ENCODE measurements at places on chromosomes 11 and 22.

DNA sequence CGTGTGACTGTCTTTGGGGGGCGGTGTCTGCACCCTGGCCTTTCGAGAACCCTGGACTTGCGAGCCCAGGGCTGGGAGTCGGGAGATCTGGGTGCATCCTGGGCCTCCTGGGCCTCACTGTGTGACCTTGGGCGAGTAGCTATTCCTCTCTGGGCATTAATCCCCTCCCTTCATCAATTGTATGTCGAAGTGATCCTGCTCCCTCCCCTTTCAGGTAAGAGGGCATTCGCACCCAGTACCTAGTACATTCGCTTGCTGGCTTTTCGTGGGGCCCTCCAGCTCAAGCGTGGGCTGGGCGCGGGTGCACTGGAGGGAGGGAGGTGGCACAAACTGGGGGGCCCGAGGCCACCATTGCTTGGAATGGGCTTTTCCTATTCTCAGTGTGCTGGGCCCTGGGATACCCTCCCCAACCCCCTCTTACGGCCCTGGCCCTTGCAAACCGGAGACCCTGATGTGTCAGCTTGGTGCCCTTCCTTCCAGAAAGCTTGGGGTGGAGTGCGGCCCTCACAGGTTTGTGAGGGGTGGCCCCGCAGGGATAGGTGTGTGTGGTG lies 530 bp downstream of the USP35 start:
- DNase-seq: peak; percentile 8

GRCh38 chr11:65645710-65646109 lies 7.8 kb downstream of the SIPA1 start:
- no peak for DNase-seq

- peak; percentile 1 for DNase-seq
Observed at GRCh38 chr11:129048911-129049310, 106.2 kb upstream of the TP53AIP1 start.

DNA sequence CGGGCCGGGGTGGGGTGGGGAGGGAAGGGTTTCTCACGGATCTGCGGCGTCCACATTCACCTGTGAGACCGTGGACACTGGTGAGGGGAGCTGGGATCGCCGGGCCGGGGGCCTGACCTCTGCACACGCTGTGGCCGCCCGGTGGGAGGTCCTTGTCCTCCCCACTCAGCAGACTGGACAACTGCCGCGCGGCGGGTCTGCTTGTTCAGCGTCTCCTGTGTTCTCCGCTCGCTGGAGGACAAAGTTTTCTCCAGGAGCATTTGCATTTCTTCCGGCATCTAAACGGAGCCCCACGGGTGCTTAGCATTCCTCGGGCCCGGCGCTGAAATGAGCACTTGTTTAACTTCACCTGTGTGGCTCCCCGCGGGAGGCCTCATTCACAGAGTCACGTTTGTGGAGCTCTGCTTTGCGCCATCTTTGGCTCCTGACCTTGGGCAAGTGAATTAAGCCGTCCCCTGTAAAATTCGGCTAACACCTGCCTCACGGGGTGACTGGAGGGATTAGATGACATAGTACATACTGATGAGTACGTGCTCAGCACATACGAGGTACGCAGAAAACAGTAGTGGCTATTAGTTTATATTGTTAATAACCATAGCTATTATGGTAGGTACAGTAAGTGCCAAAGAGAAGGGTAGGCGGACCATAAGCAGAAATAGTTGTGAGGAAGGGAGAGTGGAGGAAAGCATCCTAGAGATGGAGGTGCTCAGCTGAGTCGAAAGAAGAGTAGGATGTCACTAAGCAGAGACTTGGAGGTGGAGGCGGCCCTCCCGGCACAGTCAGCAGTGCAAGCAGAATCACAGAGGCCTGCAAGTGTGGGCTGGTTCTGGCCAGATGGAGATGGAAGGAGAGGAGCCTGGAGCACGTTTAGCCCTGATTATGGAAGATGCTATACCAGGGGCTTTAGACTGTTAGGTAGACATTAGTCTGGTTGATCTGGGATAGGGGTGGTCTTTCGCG lies 885 bp downstream of the TRMU start:
- no peak for DNase-seq

DNA sequence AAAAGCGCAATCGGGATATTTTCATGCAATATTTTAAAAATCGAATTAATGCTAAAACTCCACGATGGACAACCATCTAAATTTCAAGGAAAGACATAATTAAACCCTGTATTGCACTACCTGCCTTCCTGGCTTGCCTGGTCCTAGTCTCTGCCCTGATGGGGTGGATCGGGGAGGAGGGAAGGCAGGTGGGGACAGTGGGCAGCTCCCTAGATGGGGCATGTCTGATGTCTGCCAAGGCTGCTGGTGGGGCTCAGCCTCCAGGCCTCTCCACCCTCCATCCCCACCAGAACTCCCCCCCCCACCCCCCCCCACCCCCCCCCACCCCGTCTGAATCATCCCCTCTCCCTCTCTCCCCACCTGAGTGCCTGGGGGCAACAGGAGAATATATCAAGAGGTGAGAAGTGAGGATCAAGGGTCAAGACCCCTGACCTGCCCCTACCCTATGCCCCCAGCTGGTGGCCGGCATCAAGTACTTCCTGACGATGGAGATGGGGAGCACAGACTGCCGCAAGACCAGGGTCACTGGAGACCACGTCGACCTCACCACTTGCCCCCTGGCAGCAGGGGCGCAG lies 650 bp downstream of the CST6 start:
- DNase-seq: no peak

DNA sequence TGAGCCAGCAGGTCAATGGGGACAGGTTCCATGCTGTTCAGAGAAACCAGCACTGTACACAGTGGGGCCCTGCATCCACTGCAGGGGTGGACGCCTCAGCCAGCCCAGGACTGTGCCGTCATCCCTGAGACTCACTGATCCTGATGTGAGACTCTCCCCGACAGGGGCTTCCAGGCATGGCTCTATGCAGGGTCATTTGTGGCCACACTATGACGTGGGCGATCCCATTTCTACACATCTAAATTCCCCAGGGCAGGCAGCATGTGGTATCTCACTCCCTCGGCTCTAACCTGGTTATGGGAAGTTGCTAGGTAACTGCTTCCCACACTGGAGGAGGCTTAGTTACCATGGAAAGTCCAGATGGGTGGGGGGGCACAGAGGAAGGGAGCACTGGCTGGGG lies 14.2 kb upstream of the FAM83F start:
- DNase-seq: no peak

GRCh38 chr11:45060707-45061106 lies 85.7 kb upstream of the PRDM11 start:
- DNase-seq: no peak

DNA sequence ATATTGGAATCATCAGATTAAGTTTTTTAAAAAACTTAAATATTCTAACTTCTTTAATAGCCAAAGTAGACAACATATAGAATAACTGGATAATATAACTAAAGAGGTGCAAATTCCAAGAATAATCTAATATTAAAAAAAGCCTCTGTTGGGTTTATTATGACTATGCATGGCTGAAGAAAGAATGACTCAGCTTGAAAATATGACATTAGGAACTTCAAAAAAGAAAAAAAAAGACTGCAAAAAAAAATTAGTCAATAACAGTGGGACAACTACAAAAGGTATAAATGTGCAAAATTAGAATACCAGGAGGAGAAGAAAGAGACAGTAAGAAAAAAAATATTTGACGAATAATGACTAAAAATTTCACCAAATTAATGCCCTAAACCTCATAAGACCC lies 1178.0 kb downstream of the JRKL start:
- DNase-seq: no peak

DNA sequence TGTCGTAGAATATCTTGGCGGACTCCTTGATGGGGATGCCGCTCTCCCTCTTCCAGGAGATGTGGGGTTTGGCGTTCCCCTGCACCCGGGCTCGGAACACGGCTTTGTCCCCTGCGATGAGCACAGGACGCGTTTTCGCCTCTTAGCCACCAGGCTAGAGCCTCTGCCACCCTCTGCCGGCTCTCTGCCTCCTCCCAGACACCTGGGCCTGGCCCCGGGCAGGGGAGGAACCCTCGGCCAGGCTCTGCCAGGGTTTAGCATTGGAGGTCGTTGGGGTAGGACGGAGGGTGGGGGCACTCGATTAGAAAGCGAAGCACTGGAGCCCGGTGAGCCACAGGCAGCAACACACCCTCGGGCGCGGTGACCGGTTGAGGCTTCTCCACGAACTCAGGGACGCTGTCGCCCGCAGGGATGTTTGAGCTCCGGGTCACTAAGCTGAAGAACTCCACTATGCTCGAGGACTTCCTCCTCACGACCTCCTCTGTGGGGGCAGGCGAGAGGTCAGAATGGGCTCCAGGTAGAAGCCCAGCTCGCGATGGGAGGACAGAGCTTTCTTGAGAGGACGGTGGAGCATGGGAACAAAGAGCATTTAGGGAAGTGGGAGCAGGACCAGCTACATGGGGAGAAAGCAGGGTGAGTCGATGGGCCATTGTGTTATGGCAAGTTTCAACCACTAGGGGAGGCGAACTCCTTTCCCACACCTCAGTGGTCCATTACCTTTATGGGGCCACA lies 4.3 kb downstream of the IGSF22 start:
- peak; percentile 28 for DNase-seq

DNA sequence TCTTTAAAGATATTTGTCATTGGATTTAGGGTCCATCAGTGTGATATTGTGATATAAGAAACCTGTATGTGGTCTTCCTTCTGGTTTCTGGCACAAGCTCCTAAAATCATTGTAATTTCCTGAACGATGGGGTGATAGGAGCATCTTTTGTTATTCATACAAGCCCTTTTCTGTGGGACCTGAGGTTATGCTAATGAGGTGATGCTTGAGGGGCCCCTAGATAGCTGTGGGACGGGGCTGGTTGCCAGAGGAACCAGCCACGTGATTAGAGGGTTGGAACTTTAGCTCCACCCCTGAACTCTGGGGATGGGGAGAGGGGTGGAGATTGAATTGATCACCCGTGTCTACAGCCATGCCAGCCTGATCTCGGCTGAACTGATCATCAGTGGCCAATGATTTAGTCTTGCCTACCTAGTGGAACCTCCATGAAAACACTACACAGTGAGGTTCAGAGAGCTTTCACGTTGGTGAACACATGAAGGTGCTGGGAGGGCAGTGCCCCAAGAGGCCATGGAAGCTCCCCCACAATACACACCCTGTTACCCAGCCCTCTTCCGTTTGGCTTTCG lies 62.8 kb downstream of the BCR start:
- DNase-seq: no peak

GRCh38 chr22:38872831-38873248 lies 824 bp upstream of the CBX6 start:
- no peak for DNase-seq

GRCh38 chr22:47061226-47061625 lies 298.8 kb downstream of the TBC1D22A start:
- no peak for DNase-seq

- no peak for DNase-seq
Observed at GRCh38 chr11:37770145-37770544, 1172.1 kb upstream of the RAG2 start.

DNA sequence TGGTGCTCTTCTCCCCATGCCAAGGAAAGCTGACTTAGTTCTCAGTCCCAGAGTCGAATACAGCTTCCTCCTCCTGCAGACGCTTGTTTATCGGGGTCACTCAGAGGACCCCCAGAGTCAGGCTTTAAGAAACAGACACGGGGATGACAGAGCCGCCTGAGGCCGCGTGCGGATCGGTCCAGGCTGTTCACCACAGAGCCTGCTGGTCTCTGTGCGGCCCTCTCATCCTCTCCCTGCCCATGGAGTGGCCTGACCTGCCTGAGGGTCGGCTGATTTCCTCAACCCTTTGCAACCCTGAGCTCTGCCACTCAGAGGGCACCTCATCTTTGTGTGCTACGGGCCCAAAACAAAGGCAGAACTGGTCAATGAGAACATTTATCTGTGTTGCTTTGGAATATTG lies 2.1 kb downstream of the GAL start:
- no peak for DNase-seq

DNA sequence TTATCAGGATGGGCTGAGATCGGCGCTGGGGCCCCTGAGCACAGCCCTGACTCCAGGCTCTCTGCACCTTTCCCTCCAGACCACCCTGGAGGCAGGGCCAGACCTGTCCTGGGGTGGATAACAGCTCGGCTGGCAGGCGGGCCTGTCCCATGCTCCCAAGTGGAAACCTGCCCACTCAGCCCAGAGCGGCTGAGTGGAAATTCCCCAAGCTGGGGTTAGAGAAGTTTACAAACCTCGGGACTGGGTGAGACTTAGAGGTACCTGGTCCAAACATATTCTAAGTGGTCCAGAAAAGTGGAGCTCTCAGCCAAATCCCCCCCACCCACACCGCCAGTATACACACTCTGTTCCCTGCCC lies 4.8 kb upstream of the FXYD2 start:
- no peak for DNase-seq

DNA sequence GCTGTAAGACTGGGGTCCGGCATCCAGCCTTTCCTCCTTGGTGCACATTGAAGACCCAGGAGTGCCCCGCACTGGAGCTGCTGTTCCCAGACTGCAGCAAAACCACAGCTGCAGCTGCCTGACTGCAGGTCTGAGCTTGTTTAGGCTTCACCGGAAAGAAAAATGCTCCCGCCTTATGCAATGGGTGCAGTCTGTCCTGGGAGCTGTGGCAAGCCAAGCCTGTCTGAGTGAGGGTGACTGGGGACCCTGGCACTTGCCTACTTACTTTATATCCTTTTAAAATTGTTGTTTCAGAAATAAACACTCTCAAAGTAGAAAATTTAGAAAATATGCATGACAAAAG lies 23.3 kb upstream of the CD44 start:
- DNase-seq: peak; percentile 85

DNA sequence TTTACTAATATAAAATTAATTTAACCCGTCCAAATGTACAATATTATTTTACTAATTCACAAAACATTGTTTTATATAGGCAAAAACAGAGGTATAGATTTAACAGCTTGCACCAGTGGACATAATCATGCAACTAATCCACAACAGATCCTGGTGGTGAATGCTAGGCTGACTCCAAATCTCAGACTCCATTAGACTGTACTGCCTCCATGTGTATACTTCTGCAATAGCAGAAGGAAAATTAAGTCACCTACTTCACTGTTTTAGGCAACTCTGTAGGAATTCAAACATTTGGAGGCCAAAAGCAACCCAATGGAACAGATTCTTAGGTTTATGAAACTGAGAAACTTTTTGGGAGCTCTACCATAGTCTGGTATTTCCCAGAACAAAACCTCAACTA lies 30.0 kb upstream of the RAB39A start:
- DNase-seq: peak; percentile 38

DNA sequence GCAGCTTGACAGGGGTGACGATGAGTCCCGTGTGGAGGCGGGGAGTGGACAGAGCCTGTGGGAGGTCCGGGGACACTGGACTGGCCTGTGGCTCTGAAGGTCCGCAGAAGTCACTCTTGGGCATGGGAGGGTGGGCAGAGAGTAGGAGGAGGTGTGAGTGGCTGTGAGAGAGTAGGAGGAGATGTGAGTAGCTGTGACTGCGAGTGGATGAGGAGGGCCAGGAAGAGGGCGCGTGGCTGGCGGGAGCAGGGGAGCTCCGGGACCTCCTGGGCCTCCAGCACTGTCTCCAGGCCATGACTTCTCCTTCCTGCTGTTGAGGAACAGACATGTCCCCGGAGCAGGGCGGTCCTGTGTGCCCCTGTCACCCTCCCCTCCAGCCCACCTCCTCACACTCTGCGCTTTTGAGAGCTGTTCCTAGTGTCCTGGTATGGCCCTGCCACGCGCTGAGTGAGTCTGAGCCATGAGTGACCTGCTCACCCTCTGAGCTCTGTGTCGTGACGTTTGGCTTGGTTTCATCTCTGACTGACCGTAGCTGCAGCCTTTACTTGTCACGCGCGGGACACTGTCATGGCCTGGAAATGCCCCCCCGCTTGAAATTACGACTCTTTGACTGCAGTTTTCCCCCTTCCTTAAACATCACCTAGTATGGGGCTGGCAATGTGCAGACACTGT lies 391.5 kb downstream of the TBC1D22A start:
- DNase-seq: no peak
